Cardiac fibroblast (primary cell): ENCODE measurements at places on chromosomes 7 and 10.
A peak's percentile ranks its signal among the peaks of the same experiment; 100 is the strongest.

- no peak for DNase-seq
Observed at GRCh38 chr10:103870516-103870915, 15.1 kb upstream of the SH3PXD2A start.

GRCh38 chr10:17427666-17428350 is 26.6 kb downstream of the ST8SIA6 start:
- DNase-seq: no peak

DNA sequence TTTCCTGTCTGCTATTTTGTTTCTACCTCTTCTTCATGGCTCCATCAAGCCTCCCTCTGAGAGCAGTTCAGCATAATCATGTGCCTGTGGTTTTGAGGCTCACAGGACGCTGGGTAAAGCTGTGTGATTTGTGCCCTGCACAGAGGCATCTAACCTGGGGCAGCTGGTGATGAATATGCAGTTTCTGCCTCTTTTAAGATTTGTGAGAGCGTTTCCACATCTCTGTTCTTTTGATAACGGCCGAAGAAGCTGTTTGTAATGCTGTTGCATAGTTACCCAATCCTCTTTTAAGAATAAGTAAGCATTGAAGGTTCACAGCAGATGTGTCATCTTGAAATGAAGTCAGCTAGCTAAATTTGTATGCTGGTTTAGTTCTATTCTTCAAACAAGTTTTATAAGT is 45.2 kb downstream of the PNLIPRP3 start:
- no peak for DNase-seq

GRCh38 chr10:86666538-86666937 is 1.8 kb upstream of the LDB3 start:
- DNase-seq: no peak

DNA sequence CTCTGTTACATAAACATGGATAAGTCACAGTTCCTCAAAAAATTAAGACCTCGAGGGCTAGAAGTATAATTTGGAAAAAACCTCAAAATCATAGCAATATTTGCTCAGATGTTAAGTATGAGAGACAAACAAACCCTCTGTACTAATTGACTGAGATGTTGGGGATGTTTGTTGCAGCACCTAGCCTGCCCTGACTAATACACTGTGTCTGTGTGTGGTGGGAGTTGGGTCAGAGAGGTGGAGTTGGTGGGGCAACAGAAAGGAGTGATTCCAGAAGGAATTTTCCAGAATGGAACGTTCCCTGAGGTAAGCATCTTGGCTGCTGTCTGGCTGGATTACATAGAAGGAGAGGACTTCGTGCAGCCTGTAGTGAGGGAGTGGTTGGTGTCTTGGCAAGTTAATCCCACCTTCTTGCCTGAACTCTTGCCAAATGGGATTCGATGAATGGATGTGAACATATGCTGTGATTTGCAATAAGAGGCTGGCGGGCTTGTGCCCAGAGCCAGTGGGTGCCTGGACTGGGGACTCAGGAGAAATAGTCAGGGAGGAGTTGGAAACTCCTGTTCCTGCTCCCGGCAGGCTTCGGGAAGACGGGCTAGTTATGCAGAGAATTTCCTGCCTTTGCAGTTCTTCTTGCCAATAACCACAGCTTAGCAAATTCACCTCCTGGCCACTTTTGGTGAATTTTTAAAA is 9.3 kb upstream of the FAM180A start:
- peak; percentile 94 for DNase-seq
